Inflammatory macrophage (primary cell): ENCODE measurements at places on chromosomes 5 and 9.

- no peak for DNase-seq
Measured at GRCh38 chr5:37847978-37848425, 8.2 kb upstream of the GDNF start.

DNA sequence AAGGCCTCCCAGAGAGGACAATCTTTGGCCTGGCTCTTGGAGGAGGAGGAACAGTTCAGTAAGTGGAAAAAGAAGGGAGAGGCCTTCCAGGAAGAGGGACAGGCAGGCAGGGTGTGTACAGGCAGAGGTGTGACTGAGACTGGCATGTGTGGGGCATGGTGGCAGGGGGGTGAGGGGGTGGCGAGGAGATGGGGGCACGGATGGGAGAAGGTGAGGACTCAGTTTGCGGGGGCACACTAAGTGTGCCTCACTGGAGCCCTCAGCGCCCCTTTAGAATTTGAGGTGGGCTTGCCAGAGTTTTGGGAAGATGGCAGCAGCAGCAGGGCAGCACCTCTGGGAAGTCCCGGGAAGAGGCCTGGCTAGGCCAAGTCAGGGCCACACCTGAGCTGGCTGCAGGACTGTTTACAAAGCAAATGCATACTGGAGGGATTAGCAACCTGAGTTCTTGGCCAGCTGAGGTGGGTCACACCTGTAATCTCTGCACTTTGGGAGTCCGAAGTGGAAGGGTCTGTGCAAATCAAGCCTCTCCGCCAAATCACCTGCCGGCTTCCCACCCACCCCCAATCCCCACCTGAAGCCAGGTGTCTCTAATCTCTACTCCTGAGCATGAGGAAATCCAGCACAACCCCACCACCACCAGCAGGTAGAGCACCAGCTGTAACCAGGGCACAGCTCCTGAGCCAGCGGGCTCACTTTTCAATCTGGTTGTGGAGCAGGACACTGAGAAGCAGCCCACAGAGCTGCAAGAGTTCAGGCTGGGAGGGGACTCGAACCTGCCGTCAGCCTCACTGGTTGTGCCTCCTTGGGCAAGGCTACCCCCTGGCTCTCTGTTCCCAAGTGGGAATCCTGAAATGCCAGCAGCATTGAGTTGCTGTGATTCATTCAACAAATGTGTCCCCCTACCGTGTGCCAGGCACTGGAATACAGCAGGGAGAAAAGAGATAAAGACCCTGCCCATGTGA, 10.2 kb upstream of the GABRP start:
- DNase-seq = no peak

DNA sequence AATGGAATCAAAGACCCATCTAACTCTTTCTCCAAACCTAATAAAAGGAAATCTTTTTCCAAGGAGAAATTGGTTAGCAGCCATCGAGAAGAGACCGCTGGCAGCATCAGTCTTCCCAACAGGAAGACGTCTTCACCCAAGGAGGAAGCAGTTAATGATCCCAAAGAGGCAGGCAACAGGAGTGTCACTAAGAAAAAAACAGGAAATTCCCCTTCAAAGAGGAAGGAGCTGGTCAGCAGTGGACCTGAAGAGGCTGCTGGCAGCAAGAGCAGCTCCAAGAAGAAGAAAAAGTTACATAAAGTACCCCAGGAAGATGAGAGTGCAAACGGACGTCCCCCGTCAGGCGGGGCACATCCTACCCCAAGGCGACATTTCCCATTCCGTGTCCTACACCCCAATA, 143.7 kb downstream of the ELAVL2 start:
- DNase-seq = no peak

GRCh38 chr5:14816374-14816998, 55.1 kb downstream of the ANKH start:
- DNase-seq = no peak

GRCh38 chr9:755454-756381, 85.8 kb upstream of the DMRT1 start:
- peak; percentile 74 for DNase-seq

GRCh38 chr9:5587024-5587423, 41.9 kb upstream of the RIC1 start:
- no peak for DNase-seq

DNA sequence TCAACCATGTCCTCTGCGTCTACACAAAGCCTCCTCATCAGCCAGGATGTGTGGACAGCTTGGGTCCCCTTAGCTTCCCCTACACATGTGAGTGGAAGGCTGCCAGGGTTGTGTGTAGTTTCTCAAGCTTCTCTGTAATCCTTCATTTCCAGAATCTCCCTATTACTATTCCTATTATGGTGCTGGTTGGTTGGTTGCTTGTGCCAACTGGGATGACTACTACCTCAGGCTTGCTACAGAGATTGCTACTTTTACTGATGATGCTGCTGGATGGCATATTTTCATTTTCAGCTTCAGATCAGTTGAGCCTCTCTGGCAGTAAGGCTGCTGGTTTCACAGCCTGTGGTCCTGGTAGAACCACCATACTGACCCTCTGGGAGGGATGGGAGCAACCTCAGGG, 39.9 kb downstream of the ATG10 start:
- DNase-seq = no peak

DNA sequence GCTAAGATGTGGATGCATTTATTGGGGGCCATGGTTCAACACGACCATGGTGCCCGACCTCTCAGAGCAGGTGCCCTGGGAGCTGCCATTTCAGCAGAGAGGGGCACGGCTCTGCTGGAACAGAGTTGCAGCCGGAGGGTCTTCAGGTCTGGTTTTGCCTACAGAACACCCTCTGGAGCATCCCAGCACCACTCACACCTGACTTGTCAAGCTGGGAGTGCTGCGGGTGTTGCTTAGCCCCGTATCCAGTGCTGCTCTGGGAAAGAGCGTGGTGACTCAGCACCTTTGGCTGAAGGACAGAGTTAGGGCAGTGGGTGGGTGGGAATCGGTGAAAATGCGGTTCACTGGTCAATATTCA, 36.5 kb upstream of the IRX4 start:
- no peak for DNase-seq

DNA sequence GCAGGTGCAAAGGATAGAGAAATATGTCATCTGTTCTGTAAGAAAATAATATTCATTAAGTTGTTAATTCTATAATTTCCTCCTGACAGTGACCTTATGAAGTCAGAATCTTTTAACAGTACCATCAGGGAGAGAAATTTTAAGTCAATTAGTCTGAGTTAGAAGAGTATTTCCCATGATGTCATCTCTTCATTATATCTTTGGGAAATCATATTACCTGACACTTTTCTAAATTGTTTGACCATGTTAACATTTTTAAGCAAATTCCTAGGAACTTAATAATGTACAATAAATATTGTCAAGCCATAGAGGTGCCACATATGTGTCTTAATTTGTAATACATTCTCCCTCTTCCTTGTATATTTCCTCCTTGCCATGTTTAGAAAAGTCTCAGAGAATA, 124.4 kb upstream of the C6 start:
- no peak for DNase-seq

DNA sequence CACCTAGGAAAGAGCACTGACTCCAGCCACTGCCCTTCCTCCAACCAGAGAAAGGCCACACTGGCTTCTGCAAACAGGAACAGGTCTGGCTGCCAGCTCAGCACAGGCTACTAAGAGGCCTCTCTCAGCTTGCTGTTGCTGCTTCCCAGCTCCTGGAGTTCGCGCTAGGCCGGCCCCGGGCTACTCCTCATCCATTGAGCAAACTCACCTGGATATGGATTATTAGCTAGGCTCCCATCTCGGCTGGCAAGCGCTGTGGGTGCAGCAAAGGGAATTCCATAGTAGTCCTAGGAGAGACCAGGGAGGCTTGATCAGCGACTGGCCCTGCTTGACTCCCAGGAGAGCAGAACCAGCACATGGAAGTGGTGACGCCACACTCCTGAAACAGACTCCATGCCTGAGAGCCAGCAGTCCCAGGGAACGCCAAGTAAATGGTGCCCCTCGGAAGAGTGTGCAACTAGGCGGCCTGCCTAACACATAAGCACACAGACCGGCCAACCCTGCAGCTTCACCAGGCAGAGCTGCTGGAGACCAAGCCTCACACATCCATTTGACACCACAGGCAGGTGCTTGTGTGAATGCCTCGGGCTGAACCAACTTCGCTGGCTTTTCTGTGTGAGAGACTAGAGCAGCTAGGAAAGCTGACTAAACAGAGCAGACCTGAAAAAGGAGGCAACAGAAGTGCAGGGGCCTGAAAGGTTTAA, 107.2 kb downstream of the UBE2R2 start:
- DNase-seq = no peak

GRCh38 chr5:131628990-131629389, 6.0 kb downstream of the RAPGEF6 start:
- no peak for DNase-seq

DNA sequence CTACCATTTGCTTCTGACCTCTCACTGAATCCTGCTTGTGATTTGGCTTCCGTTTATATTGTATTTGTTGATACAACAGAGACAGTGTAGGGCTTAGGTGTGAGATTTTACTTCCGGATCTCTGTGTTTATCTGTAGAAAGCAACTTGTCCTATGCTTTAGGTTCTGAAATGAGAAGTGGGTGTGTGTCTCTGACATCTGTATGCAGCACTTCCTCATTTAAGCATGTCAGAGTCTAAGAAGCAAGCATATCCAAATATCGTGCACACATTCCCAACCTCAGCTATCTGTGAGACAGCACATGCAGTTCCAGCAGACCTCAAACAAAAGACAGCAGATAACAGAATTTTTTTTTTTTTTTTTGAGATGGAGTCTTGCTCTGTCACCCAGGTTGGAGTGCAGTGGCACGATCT, 16.3 kb downstream of the KLF9 start:
- DNase-seq = peak; percentile 78

- no peak for DNase-seq
Measured at GRCh38 chr5:33067291-33067690, 356.2 kb downstream of the NPR3 start.

DNA sequence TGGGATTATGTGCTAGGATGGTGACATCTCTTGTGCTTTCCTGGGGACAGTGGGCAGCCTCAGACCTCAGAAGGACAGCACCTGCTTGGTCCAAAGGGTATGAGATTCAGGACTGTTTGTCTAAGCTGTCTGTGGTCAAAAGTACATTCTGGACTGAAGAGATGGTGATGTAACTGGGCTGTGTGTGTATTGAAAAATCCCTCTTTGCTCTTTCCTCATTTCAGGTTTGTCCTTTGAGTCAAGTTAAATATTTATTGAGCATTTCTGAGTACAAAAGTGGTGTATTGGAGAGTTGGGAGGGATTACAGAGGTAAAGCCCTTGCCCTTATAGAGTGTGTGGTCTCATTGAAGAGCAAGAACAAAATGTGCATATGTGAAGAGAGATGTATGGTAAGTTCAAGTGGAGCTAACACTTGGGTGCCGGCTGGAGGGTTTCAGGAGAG, 46.7 kb downstream of the RCL1 start:
- DNase-seq = no peak

DNA sequence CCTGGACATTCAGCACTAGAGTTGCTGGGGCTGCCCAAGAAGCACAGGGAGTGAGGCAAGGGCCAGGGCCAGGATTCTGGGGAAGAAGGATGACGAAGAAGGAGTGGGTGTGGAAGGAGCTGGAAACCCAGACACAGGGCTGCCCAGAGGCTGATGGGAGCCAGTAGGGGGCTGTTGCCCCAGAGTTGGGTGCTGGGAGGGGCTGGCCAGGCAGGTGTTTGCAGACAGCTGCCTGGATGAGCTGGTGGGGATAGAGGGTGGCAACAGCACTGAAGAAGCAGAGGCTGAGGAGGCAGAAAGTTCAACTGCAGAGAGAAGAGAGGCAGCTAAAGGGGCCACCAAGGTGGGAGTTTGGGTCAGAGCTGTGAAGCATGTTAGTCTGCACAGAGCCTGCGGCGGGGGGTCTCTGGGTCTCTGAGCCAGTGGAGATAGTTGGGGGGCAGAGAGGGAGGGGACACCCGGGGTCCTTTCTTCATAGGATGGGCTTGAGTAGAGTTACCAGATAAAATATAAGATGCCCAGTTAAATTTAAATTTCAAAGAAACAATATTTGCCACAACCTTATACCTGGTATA, 2.5 kb upstream of the AQP7 start:
- no peak for DNase-seq

DNA sequence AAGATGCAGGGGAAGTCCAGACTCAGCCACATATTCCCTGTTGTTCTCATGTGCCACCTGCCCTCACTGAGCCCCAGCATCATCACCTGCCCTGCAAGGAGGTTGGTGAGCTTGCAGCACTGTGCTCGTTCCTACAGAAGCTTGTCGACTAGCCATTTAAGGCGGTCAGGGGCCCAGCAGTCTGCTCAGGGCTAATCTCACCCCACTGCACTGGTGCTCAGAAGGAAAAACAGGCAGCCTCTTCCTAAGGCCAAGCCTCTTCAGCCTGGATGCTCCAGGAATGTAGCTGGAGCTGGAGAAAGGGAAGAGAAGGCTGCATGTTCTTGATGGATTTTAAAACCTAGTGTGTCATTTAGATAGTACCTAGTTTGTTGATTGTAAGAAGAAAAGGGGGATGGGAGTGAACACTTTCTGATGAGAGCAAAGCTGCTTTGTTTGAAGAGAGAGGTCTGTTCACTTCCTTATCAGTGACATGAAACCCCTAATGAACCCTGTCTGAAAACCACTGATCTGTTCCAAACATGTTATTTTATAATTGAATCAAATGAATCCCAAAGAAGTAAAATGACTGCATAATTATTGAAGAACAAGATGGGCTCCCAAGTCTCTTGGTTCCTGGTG, 10.6 kb upstream of the ASPN start:
- DNase-seq = no peak

- peak; percentile 20 for DNase-seq
Measured at GRCh38 chr9:27672718-27673117, 99.4 kb upstream of the C9orf72 start.

DNA sequence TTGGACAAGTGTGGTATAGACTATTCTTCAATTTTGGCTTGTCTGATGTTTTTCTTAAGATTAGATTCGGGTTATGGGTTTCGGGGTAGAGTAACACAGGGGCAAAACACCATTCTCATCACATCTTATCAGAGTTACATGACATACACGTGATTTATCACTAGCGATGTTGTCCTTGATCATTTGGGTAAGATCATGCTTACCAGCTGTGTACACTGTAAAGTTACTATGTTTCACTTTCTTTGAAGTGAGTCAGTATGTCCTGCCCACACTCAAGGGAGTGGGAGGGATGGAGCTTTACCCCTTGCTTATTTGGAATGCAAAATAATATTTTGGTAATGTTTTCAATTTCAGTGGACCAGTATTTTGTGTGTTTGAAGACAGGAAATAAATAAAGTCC, 101.8 kb upstream of the TAF11L2 start:
- DNase-seq = no peak

- DNase-seq = peak; percentile 34
Measured at GRCh38 chr5:60597572-60598320, 102.2 kb downstream of the DEPDC1B start.

DNA sequence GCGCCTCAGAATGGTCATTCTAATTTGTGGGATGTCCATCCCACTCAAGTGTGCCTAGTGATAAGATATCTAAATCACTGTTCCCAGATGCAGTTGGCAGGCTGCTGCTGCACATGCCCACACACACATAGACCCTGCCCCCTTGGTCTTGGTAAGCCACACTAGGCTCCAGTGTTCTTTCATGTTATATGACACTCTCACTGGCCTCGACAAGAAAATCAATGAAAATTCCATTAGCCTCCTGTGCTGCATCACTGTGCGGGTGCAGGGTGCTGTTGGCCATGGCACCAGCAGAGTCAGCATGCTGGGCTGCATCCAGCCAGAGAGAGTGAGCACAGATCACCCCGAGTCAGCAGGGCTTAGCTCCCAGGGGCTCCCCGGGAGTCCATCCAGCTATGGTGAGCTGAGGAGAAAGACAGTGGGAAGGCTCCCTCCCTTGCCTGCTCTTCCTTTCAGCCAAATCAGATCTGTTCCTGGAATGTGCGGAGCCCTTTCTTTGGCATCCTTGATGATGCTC, 59.9 kb downstream of the ABLIM3 start:
- DNase-seq = no peak
